ENCODE measurements at places on chromosomes 16 and 17. TPM values are rescaled to one million over a fixed set of nuclear protein-coding genes. Genes with fewer than 3 reads are reported as not detected.

Gene KRTAP4-6
- not detected for total RNA-seq

DNA sequence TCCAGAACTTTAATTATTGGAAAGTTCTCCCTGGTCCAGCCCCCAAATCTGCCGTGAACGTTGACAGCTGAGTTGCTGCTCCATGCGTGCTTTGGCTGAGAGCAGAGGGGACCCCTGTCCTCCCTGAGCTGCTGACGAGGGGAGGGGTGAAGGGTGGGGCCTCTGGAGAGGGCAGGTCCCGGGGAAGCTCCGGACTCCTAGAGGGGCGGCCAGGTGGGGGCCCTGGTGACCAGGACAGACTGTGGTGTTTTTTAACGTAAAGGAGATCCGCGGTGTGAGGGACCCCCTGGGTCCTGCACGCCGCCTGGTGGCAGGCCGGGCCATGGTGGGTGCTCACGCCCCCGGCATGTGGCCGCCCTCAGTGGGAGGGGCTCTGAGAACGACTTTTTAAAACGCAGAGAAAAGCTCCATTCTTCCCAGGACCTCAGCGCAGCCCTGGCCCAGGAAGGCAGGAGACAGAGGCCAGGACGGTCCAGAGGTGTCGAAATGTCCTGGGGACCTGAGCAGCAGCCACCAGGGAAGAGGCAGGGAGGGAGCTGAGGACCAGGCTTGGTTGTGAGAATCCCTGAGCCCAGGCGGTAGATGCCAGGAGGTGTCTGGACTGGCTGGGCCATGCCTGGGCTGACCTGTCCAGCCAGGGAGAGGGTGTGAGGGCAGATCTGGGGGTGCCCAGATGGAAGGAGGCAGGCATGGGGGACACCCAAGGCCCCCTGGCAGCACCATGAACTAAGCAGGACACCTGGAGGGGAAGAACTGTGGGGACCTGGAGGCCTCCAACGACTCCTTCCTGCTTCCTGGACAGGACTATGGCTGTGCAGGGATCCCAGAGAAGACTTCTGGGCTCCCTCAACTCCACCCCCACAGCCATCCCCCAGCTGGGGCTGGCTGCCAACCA lies at the start of gene MC1R:
Gene MC1R (plus strand): TSS at position 410 of the 895 bp plus-strand sequence. CDS start 397 bp downstream, at position 807.
- H3K4me3 ChIP-seq, result peak within 1 kb of the TSS; percentile 65
- DNase-seq, result peak; percentile 58
- peak within 1 kb of the TSS; percentile 30 for H3K27ac ChIP-seq
- peaks cover 24% of the 10 kb centered on the region for H3K4me1 ChIP-seq
- H3K36me3 ChIP-seq, result no peaks in the 10 kb centered on the region

Gene NPIPB8
- not detected for total RNA-seq

GRCh38 chr17:7404737-7405349 lies 946 bp upstream of the TMEM256 start:
- H3K27me3 ChIP-seq, result peaks cover 8% of the 10 kb centered on the region
- no peak for DNase-seq
- peak overlapping the region; percentile 87 for H3K4me3 ChIP-seq

Gene KNOP1
- total RNA-seq, result 32.8 TPM

DNA sequence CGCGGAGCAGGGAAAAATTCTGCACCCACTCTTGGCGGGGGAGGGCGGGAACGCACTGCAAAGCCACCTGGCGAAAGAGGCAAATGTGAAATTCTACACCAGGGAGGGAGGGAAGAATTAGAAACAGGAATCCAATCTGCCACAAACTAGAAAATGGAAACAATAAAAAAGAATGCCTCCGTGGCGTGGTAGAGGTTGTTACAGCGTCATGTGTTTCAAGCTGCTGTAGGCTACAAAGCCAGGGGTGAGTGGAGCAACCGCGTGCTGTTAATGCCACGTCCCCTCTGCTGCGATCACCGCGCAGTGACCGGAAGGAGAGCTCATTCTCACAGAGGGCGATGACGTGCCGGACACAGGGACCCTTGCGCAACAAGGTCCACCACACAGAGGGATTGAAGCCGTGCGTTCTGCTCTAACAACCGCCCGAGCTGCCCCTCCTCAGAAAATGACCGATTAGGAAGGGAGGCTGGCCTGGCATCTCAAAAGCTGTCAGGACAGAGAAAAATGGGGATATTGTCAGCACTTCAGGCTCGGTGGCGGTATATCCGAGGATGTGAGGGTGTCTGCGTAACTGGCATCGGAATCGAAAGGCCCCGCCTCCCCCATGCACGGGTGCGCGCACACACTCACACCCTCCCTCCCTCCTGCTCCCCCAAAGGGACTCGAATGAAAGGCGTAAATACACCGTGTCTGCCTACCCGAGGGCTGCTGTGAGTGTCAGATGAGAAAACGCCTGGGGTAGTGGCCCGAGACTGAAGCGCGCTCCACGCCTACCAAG lies 70.8 kb upstream of the TNRC6C start:
- H3K27me3 ChIP-seq, result peaks cover 2% of the 10 kb centered on the region
- DNase-seq, result peak; percentile 84
- H3K27ac ChIP-seq, result peak overlapping the region; percentile 85
- H3K4me1 ChIP-seq, result peaks cover 46% of the 10 kb centered on the region

Gene FOXF1
- not detected for total RNA-seq

GRCh38 chr17:77374170-77374936 lies 233.6 kb downstream of the SEC14L1 start:
- peak overlapping the region; percentile 85 for H3K4me3 ChIP-seq
- peak overlapping the region; percentile 82 for H3K27ac ChIP-seq
- peaks cover 32% of the 10 kb centered on the region for H3K4me1 ChIP-seq
- DNase-seq, result peak; percentile 75
- H3K36me3 ChIP-seq, result no peaks in the 10 kb centered on the region

DNA sequence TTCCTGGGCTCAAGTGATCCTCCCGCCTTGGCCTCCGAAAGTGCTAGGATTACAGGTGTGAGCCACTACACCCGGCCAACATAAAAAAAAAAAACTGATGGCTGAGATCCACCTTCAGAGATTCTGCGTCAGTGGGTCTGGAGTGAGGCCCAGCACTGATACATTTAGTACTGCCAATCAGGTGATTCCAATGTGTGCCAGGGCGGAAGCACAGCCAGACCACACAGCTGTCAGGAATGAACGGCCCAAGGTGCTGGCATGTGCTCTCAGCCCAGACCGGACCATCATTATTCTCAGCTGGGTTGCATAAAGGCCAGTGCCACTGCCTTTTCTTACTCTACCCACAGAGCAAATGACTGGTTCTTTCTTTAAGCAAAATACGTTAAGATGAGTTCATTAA lies 1.2 kb upstream of the BCO1 start:
- DNase-seq, result no peak
- peaks cover 5% of the 10 kb centered on the region for H3K27me3 ChIP-seq
- H3K4me1 ChIP-seq, result peaks cover 5% of the 10 kb centered on the region
- H3K36me3 ChIP-seq, result no peaks in the 10 kb centered on the region
- H3K4me3 ChIP-seq, result no peak overlapping the region

DNA sequence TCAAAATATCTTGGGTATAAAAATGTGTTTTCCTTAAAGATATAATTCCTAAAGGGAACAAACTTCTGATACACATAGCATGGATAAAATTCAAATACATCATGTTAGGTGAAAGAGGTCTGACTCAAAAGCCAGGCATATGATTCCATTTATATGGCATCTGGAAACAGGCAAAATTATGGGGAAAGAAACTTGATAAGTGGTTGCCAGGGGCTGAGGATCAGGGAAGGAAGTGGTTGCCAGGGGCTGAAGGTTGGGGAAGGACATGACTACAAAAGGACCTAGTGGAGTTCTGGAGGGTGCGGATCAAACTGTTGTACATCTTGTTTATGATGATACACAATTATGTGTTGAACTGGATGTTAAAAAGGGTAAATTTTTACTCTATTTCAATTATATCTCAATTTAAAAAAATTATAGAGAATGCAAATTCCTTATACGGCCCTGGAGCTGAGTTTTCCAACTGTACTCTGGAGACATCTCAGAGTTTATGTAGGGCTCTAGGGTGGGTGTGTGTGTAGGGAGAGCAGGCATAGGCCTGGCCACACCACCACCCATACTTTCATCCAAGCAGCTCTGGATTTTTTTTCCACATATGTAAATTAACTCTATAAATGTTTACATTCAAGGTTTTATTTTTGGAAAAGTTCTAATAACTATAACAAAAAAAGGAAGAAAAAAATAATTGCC lies 55.0 kb downstream of the AMFR start:
- H3K36me3 ChIP-seq, result peaks cover 7% of the 10 kb centered on the region

Gene MEIOC
- not detected for total RNA-seq

Gene MFSD6L
- total RNA-seq, result 1.5 TPM

GRCh38 chr16:8694795-8695728 lies 20.6 kb downstream of the ABAT start:
- H3K4me3 ChIP-seq, result no peak overlapping the region
- DNase-seq, result no peak
- no peaks in the 10 kb centered on the region for H3K27me3 ChIP-seq
- H3K36me3 ChIP-seq, result no peaks in the 10 kb centered on the region

Gene OR4D1
- total RNA-seq, result not detected

Gene GNG13
- not detected for total RNA-seq

DNA sequence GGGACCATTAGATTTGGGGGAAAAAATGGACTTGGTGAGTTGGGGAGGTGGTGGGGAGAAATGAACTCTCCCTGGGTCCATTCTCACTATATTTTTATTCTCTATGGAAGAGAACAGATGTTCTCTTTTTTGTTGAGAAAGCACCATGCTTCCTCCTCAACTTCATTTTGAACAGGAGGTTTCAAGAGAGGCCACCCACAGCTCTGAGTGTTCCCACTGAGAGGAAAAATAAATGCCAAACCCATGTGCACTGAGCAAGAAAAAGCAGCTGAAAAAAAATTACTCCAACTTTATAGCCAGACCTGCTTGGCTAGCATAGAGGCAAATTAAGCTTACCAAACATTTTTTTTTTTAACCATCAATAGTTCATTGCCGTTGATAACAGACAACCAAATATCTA lies 883.6 kb downstream of the KCNJ2 start:
- DNase-seq, result no peak
- no peaks in the 10 kb centered on the region for H3K4me1 ChIP-seq
- H3K27ac ChIP-seq, result no peak overlapping the region

Gene CCDC154
- total RNA-seq, result 0.38 TPM

DNA sequence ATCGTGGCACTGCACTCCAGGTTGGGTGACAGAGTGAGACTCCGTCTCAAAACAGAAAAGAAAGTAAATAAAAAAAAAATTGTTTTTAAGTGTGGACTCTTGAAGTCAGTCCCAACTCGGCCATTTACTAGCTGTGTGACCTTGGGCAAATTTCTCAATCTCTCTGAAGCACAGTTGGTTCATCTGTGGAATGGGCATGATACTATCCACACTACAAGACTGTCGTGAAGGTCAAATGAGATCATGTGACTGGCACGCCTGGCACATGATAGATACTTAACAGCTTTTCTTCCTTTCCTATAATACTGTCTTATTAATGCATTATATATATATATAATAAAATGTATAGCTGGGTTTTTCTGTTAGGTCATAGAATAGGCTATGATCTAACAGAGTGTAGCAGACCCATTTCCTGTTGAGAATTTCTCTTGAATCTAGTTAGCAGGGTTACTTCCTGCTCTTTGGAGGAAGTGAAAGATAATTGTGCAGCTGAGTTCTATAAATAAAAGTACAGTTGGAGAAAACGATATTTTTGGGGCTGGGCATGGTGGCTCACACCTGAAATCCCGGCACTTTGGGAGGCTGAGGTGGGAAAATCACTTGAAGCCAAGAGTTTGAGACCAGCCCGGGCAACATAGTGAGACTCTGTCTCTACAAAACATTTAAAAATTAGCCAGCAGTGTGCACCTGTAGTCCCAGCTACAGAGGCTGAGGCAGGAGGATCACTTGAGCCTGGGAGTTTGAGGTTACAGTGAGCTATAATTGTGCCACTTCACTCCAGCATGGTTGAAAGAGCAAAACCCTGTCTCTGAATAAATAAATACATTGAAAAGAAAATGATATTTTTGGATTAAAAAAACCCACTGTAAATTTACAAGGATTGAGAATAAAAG lies 7.3 kb downstream of the MILR1 start:
- peak overlapping the region; percentile 61 for H3K27ac ChIP-seq
- no peaks in the 10 kb centered on the region for H3K27me3 ChIP-seq
- no peak for DNase-seq
- H3K4me3 ChIP-seq, result peak overlapping the region; percentile 33
- no peaks in the 10 kb centered on the region for H3K36me3 ChIP-seq
- H3K4me1 ChIP-seq, result peaks cover 8% of the 10 kb centered on the region

Gene TANGO6
- 62.3 TPM for total RNA-seq

- peaks cover 5% of the 10 kb centered on the region for H3K36me3 ChIP-seq
- DNase-seq, result no peak
- H3K4me3 ChIP-seq, result no peak overlapping the region
- H3K27ac ChIP-seq, result no peak overlapping the region
- no peaks in the 10 kb centered on the region for H3K4me1 ChIP-seq
These were observed 13.0 kb downstream of the TLE7 start for GRCh38 chr16:71428883-71429282.

DNA sequence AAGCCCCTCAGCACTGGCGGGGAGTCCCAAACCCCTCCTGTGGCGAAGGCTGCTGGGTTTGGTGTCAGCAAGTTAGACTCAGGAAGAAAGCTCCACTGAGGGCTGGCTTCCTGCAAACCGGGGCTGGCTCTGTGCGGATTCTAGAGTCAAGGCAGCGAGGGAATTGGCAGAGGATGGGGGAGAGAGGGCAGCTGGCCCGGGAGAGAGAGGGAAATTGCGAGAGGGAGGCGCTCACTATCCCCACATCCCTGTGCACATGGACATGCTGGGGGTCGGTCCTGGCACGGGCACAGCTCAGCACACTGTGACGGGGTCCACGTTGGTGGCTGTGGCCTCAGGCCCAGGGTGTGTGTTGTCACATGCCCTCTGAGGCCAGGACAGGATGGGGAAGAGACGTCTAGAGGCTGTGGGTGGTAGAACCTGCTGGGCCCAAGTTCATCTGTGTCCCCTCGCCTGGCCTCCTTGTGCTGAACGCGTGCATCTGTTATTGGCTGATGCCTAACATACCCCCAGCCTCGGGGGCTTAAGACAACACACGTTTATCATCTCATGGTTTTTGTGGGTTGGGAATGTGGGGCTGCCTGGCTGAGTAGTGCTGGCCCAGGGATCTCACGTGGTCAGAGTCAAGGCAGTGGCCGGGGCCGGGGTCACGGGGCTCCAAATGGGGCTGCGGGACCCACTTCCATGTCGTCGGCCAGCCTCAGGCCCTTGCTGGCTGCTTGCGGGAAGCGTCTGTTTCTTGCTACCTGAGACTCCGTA lies 16.7 kb upstream of the JPH3 start:
- DNase-seq, result no peak
- no peaks in the 10 kb centered on the region for H3K36me3 ChIP-seq
- H3K4me1 ChIP-seq, result peaks cover 6% of the 10 kb centered on the region
- peaks cover 28% of the 10 kb centered on the region for H3K27me3 ChIP-seq
- no peak overlapping the region for H3K4me3 ChIP-seq
- no peak overlapping the region for H3K27ac ChIP-seq

Gene CHST5
- total RNA-seq, result 0.14 TPM

- DNase-seq, result no peak
- no peaks in the 10 kb centered on the region for H3K36me3 ChIP-seq
- H3K27ac ChIP-seq, result no peak overlapping the region
These were observed 5.3 kb downstream of the FAM234A start for GRCh38 chr16:239948-240277.

DNA sequence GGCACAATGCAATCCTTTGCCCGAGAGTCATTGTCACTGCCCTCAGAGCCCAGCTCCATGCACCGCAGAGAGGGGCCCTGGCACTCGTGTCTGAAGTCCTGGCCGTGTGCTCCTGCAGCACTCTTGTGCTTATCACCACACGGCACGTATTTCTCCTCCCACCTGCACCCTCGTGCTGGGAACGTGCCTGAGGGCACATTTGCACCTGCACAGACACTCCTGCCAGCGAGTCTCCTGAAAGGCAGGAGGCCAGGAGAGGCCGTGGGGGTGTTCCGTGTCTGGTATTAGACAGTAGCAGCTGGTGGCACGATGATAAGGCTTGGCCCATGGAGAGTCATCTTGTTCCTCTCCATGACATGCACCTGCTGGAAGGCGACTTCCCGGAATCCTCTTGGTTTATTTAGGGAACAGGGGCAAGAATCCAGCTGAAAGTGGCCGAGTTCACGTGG lies 3.4 kb upstream of the ACSF3 start:
- DNase-seq, result no peak
- no peaks in the 10 kb centered on the region for H3K36me3 ChIP-seq
- H3K4me3 ChIP-seq, result no peak overlapping the region
- H3K4me1 ChIP-seq, result peaks cover 23% of the 10 kb centered on the region

Gene FAM83G
- 1.4 TPM for total RNA-seq
